ENCODE measurements at places on chromosomes 1 and 21. TPM values are rescaled to one million over a fixed set of nuclear protein-coding genes. Genes with fewer than 3 reads are reported as not detected.

DNA sequence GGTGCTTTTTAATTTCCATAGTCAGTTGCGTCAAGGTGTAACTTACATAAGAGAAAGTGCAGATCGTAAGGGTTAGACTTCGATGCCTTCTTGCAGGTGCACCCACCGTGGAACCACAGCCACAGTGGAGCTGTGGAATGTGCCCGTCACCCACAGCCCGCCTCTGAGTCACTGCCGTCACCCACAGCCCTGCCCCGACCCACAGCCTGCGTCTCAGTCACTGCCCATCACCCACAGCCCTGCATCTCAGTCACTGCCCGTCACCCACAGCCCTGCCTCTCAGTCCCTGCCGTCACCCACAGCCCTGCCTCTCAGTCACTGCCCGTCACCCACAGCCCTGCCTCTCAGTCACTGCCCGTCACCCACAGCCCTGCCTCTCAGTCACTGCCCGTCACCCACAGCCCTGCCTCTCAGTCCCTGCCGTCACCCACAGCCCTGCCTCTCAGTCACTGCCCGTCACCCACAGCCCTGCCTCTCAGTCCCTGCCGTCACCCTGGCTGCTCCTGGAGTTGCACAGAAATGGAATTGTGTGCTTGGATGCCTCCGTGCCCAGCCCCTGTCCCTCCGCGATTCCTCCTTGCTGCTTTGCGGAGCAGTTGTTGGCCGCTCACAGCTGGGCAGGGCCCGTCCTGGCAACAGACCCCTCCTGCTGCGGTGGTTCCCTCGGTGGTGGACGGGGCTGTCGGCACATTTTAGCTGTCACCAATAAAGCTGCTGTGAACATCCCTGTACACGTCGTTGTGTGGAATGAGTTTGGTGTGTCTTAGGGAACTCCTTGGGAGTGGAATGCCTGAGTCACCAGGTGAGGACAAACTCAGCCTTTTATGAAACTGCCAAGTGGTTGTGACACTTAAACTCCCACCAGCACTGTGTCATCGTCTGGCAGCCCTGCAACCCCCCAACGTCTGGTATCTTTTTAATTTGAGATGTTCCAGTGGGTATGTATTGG is 44.9 kb upstream of the COL6A2 start:
- peak; percentile 81 for DNase-seq

GRCh38 chr1:28147264-28148094 is 29.0 kb downstream of the PTAFR start:
- DNase-seq: no peak

GRCh38 chr1:37277366-37277765 is 197.0 kb upstream of the ZC3H12A start:
- DNase-seq: no peak

DNA sequence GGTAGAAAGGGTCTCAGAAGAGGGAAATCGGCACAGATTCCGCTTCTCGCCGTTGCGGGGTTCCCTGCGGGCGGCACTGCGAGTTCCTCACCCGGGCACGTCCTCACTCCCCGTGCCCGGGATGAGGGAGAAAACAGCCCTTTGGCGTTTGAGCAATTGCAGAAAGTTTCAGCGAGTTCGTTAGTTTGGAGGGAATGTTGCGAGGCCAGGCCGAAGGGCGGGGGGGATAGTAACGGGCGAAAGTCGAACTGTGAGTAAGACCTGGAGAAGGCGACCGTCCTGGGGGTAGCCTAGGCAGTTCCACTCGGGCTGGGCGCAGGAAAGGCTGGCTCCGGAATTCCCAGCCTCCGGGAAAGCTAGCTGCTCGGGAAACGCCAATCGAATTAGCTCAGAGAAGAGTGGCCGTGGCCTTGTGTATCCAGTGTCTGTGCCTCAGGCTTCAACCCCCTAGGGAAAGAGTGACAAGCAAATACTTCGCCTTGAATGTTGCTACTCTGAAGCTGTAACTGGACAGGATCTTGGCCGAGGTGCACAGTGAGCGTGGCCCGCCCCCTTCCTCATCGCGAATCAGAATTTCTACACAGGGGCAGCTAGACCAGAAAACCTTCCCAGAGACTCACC is 787 bp downstream of the PTGFR start:
- DNase-seq: peak; percentile 79

DNA sequence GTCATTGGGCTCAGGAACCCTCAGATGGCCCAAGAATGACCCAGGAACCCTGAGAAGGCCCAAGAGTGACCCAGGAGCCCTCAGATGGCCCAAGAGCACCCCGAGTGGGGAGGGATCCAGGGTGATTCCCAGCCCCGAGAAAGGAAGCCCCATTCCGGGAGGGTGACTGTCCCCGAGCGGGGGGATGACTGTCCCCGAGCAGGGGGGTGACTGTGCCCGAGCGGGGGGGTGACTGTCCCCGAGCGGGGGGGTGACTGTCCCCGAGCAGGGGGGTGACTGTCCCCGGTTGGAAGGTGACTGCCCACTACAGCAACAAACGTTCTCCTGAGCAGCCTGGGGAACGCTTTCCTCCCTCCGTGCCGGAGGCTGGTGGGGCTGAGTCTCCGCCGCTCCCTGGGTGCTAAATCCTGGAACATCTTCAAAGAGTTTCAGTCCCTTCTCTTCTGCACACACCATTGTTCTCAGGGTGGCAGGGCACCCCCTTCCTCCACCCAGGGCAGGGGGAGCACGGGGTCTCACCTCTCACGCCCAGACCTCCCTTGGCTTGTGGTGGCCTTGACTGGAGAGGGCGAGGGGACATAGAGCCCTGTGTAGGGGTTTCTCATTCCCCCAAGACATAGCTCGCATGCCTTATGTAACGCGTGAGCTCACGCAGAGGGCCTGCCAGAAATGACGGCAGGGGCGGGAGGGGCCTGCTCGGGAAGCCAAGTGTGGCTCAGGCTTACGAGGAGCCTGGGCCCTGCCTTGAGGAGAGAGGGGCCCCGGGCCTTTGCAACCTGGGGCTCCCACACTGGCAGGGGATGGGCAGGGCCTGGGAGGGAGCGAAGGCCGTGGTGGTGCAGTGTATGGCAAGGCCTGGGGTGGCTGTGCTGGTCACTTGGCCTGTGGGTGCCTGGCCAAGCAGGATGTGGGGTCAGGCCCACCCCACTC is 14.3 kb upstream of the SKI start:
- DNase-seq: peak; percentile 67

- no peak for DNase-seq
These were observed 323.3 kb upstream of the DEPDC1 start for GRCh38 chr1:68820151-68820550.

- DNase-seq: peak; percentile 61
These were observed 33.1 kb upstream of the KCNQ4 start for GRCh38 chr1:40750451-40750908.

GRCh38 chr1:244231572-244232315 is 180.7 kb downstream of the ZBTB18 start:
- peak; percentile 11 for DNase-seq

DNA sequence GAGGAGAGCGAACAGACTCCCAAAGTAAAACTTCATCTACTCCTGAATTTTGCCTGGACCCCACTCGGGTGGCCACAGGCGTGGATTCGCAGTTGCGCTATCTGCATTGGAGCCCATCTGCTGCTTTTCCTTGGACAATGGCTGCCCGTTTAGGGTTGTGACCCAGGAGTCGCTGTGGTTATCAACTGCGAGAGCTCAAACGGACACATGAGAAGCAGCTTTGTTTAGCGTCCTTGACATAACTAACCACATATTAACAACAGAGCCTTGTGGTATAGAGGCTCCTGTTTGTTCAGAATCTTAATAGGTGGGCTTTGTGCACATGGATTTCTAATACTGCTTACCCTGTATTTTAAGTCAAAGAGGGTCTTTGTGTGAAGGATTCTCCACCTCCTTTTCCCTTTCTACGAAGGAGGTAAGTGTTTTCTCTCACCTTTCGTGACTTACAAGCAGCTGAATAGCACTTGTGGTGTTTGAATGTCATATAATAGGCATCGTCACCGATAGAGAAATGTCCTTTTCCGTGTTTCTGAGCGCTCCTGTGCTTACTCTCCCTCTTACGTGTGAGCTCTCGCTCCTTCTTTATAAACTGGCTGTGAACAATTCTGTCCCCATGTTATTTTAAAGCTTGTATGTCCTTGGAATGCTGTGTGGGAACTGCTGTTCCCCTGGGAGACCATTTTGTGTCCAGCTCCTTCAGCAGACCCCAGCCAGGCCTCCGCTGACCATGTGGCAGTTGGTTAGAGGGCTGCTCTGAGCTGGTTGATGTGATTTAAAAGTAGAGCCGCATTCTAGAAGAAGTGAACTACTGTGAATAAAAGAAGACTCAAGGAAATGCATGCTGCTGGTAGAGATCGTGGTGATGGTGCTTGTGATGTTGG is 441.4 kb downstream of the RPS6KC1 start:
- DNase-seq: no peak

DNA sequence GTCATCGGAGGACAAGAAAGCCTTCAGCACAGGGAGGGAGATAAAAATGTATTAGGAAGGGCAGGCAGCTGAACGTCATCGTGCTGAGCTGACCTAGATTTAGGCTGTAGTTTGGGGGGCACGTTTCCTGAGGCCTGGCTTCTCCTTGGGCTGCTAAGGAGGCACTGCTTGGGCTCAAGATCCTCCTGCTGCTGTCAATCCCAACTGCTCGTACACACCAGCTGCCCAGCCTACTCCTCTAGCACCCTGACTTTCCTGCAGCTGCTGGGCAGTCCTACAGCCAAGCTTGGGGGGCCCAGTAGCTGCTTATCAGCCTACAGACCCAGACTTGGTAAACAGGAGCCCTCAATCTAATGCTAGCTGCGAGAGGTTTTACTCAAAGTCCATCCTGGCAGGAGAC is 6.2 kb downstream of the TMEM35B start:
- DNase-seq: no peak

GRCh38 chr1:64597113-64597512 is 127.2 kb downstream of the CACHD1 start:
- no peak for DNase-seq

- no peak for DNase-seq
These were observed 9.2 kb upstream of the ERG start for GRCh38 chr21:38507374-38507942.

- DNase-seq: no peak
These were observed 5.5 kb downstream of the SMPDL3B start for GRCh38 chr1:27940297-27940696.

- DNase-seq: peak; percentile 29
These were observed 242.3 kb downstream of the LMX1A start for GRCh38 chr1:165114022-165114888.

DNA sequence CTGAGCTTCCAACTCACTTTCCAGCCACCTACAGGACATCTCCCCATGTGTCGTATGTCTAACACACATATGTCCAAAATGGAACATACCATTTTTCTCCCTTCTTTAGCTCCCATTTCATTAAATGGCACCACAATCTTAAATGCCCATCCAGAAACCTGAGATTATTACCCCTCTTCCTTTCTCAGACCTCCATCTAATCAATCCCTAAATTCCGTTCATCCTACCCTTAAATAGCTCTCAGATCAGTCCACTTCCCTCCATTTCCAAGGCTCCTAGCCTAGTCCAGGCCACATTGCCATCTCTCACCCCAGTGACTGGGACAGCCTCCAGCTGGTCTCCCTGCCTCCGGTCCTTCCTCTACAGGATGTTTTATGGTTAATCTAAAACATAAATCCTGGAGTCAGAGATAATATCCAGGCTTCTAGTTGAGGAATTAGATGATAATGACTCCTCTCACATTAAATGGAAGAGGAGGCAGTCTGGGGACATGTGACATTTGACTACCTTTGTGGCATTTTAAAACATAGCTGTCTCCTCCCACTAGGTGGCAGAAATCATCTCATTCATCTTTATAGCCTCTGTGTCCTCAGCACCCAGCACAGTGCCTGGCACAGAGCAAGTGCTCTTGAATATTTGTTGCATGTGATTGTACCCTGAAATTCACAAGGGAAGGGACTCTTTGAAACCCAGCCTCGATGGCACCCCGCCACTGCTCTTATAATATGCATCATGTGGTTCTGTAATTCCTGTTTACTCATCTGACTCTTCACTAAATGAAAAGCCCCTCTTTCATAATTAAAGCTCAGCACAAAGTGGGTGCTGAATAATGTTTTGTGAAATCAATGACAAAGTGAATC is 102.3 kb downstream of the TMEM53 start:
- no peak for DNase-seq

- no peak for DNase-seq
These were observed 644.6 kb upstream of the TMPRSS15 start for GRCh38 chr21:19048098-19048672.

GRCh38 chr1:36728846-36729245 is 246.1 kb upstream of the CSF3R start:
- DNase-seq: no peak

- DNase-seq: no peak
These were observed 11.1 kb downstream of the SELE start for GRCh38 chr1:169722779-169723178.

DNA sequence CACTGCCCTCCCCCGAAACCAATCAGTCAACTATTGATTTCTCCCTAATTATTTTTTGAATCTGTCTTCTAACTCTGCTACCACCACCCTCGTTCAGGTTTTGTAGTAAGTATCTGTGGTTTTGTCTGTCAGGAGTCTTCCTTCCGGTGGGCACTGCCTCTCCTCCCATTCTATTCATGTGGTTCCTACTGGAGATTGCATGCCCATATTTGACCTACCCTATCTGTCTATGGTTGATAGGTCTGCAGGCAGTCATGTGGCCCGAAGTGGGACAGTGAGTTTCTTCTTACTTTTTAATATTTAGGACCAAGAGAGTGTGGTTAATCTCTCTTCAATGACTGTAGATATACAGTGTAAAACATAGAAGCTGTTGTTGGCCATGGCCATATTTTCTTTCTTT is 17.8 kb upstream of the MAST2 start:
- no peak for DNase-seq

GRCh38 chr21:38861989-38862683 is 56.4 kb downstream of the ETS2 start:
- DNase-seq: no peak

GRCh38 chr1:788835-789234 is 102.4 kb upstream of the OR4F16 start:
- no peak for DNase-seq

DNA sequence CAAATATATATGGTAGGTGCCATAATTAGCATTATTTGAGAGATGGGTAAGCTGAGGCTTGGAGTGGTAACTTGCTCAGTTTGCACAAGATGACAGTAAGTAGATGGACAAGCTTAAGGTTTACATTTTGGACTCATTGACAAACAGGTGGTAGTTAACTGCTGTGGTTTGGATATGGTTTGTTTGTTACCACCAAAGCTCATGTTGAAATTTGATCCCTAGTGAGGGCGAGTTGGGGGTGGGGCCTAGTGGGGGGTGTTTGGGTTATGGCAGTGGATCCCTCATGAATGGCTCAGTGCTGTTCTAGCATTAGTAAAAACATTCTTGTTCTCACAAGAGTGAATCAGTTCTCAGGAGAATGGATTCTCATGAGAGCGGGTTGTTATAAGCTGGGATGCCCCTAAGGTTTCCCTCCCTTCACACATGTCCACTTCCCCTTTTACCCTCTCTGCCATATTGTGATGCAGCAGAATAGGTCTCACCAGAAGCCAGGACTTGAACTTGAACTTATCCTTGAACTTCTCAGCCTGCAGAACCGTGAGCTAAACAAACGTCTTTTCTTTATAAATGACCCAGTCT is 6.6 kb upstream of the PRRX1 start:
- DNase-seq: no peak

Gene RAP1GAP
- not detected for total RNA-seq

Gene SPATA46
- not detected for total RNA-seq

Gene AADACL3
- not detected for total RNA-seq

Gene MAP3K21
- total RNA-seq: not detected

Gene SH2D5
- 14.5 TPM for total RNA-seq

Gene ACOT11
- 2.5 TPM for total RNA-seq

Gene PMVK
- total RNA-seq: 32.3 TPM

Gene SUSD4
- 1.1 TPM for total RNA-seq

Gene HRNR
- not detected for total RNA-seq

Gene S100A1
- not detected for total RNA-seq

Gene FCGR1A
- total RNA-seq: not detected

Gene TTC39A
- total RNA-seq: not detected

Gene FCRL6
- not detected for total RNA-seq

Gene GCSAML
- total RNA-seq: not detected

Gene MRPL37
- 131 TPM for total RNA-seq

Gene ZBTB21
- 16.3 TPM for total RNA-seq

Data from HFFc6 (cell line).